Right cardiac atrium (tissue), 5 donors: ENCODE measurements at places on chromosomes 1 and 21. TPM values are rescaled to one million over a fixed set of nuclear protein-coding genes. Genes with fewer than 3 reads are reported as not detected.

The SV2A gene
- 2.8 TPM for total RNA-seq

The RBM11 gene
- 1.8 TPM for total RNA-seq

The FMO1 gene
- total RNA-seq: not detected

The FAM151A gene
- 0.59 TPM for total RNA-seq

The PSRC1 gene
- total RNA-seq: 1.6 TPM

The AK5 gene
- 2.8 TPM for total RNA-seq

The METTL18 gene
- 6.7 TPM for total RNA-seq

The RAD54L gene
- 0.89 TPM for total RNA-seq

The AJAP1 gene
- total RNA-seq: 0.06 TPM

The OLFML2B gene
- 7.9 TPM for total RNA-seq

The THAP3 gene
- 13.6 TPM for total RNA-seq

The OLIG2 gene
- not detected for total RNA-seq

The C1QC gene
- total RNA-seq: 196 TPM

The SYCP1 gene
- not detected for total RNA-seq

The USH2A gene
- total RNA-seq: 4.3 TPM

The MPZ gene
- 4.8 TPM for total RNA-seq

The NTMT2 gene
- total RNA-seq: 4.0 TPM

The ALX3 gene
- not detected for total RNA-seq

The SMIM34 gene
- total RNA-seq: not detected

The LCE1C gene
- total RNA-seq: not detected

The LCE2C gene
- not detected for total RNA-seq

The FAM78B gene
- 4.9 TPM for total RNA-seq

The TMEM52 gene
- 0.44 TPM for total RNA-seq

The TMEM61 gene
- total RNA-seq: not detected

The IFNLR1 gene
- 6.1 TPM for total RNA-seq

The UBL4B gene
- total RNA-seq: not detected

The SPRR2G gene
- total RNA-seq: not detected

The NHLH1 gene
- total RNA-seq: not detected

The LHX4 gene
- total RNA-seq: not detected

The HJV gene
- 164 TPM for total RNA-seq

The LRRC39 gene
- total RNA-seq: 72.7 TPM

The LYPD8 gene
- not detected for total RNA-seq

The CA6 gene
- total RNA-seq: not detected

The CADM3 gene
- 6.1 TPM for total RNA-seq

The F5 gene
- total RNA-seq: 12.2 TPM

The SERPINC1 gene
- total RNA-seq: 0.18 TPM
